ENCODE measurements at places on chromosomes 12 and 14. TPM values are rescaled to one million over a fixed set of nuclear protein-coding genes. Genes with fewer than 3 reads are reported as not detected.

- DNase-seq = no peak
Measured at GRCh38 chr12:104132351-104132956, 5.6 kb downstream of the NFYB start.

The IKZF4 gene
- 3.5 TPM for total RNA-seq

DNA sequence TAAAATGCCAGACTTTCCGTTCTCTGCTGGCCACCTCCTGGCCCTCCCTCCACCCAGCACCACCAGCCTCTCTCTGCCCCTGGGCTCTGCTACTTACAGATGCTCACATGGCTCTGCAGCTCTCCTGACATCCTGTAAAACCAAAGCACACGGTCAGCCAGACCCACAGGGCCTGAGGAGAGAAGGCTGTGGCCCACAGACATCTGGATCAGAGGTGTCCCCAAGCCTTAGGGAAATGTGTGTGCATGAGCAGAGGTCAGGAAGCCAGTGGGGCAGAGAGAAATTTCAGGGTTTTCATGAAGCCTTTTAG is 11.5 kb downstream of the KRT77 start:
- no peak for DNase-seq

The HVCN1 gene
- total RNA-seq = 5.8 TPM

All from fibroblast of villous mesenchyme (primary cell).